ENCODE measurements at places on chromosomes 16 and 17.

GRCh38 chr17:31584438-31585279 lies 193.2 kb downstream of the RAB11FIP4 start:
- no peak for DNase-seq

DNA sequence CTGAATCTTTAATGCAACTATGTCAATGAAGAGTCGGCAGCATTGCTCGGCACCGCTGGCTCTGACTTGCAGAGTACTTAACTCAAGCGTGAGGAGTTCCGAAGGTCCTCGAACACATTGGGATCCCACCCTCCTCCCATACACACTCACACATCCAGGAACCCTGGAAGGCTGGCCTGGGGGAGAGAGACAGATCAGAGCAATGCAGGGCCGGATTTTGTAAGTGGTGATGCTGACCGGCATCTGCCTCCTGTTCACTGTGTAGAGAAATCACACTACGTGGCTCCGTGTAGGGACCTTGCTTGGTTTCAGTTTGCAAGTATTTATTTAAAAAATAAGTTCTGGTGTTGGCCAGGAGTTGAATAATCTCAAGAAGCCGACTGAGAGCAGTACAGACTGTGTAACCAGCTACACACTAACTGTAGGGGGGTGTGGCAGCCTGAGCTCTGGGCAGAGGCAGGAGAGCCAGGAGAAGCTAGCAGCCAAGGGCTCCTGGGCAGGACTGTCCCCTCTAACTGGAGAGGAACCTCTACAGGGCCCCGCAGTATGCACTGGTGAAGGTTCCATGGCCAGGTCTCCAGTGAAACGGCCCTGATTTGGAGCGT lies 190.2 kb upstream of the TNRC6C start:
- no peak for DNase-seq

DNA sequence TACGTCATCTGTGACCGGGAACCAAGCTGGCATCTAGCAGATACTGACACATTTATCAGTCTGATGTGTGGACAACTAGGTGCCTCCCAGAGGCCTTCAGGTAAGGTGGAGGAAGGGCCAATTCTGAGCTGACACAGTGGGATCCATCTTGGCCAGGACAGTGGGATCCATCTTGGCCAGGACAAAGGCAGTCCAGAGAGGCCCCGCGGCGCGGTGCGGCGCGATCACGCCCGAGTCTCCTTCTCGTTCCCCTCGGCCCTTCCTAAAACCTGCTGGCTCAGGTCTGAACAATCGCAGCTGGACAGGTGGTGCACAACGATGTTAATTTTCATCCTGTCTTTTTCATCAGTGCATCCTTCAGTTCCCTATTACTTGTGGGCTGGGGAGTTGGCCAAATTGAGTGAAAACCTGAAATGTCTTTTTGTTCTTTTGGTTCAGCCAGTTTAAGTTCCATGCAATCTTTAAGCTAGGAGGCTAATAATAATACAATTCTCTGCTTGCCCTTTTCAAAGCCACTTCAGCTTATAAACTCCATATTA lies 486 bp upstream of the WSB1 start:
- peak; percentile 10 for DNase-seq

DNA sequence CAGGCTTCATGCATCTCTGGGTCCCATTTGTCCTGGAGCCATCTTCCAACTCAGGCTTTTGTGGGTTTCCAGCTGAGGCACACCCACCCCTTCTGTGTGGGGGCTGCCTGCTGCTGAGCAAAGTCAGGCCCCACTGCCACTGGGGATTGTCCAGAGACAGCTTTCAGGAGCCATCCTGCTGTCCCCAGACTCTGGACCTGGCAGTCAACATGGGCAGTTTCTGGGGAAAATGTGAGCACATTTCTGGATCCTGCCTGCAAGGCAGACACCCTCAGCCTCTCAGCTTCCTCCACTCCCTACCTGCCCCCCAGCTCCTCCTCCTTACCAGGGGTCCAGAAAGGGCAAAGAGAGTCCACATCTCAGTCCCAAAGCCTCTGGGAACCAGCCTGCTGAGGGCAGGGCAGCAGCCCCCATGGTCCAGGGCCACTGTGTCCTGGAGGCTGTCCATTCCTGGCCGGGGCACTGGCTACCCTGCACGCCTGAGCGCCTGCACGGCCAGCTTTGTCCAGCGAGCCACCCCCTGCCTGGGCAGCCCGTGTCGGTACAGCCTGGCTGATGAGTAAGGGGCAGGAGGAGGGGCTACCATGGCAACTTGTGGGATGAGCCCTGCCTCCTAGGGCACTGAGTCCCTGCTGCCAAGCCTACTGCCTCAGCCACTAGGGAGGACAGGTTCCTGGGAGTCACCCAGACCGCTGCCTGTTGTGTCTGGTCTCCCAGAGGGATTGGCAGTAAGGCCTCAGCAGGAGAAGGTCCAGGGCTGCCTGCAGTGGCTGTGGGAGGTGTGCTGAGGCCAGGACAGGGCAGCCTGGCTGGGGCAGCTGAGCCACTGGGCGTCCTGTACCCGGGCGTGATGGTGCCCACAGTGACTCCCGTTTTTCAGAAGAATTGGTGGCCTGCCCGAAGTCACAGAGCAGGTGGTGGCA lies at the start of gene SLC47A2:
SLC47A2 (minus strand) TSS at position 477 of the 923 bp plus-strand sequence; CDS start at position 448, 29 bp downstream.
- no peak for DNase-seq

GRCh38 chr17:17935321-17936271 lies 36.6 kb downstream of the TOM1L2 start:
- no peak for DNase-seq

DNA sequence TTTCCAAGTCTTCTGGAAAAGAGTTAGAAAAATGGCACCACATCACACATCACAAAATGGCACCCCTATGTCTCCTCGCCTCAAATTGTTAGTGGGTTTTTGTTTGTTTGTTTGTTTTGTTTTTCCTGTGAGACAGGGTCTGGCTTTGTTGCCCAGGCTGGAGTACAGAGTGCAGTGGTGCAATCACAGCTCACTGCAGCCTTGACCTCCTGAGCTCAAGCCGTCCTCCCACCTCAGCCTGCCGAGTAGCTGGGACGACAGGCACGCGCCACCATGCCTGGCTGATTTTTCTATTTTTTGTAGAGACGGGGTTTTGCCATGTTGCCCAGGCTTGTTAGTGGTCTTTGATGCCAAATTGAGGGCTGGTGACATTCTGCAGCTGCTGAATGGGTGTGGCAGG lies 3.8 kb upstream of the CRISPLD2 start:
- no peak for DNase-seq

- DNase-seq = no peak
These were observed 39.9 kb upstream of the IRX6 start for GRCh38 chr16:55283812-55284717.

- DNase-seq = no peak
These were observed 22.7 kb downstream of the CYTH1 start for GRCh38 chr17:78759203-78759968.

- DNase-seq = no peak
These were observed 101.3 kb downstream of the MRM1 start for GRCh38 chr17:36702636-36703035.

- no peak for DNase-seq
These were observed 22.5 kb downstream of the SLC38A10 start for GRCh38 chr17:81272616-81273015.

DNA sequence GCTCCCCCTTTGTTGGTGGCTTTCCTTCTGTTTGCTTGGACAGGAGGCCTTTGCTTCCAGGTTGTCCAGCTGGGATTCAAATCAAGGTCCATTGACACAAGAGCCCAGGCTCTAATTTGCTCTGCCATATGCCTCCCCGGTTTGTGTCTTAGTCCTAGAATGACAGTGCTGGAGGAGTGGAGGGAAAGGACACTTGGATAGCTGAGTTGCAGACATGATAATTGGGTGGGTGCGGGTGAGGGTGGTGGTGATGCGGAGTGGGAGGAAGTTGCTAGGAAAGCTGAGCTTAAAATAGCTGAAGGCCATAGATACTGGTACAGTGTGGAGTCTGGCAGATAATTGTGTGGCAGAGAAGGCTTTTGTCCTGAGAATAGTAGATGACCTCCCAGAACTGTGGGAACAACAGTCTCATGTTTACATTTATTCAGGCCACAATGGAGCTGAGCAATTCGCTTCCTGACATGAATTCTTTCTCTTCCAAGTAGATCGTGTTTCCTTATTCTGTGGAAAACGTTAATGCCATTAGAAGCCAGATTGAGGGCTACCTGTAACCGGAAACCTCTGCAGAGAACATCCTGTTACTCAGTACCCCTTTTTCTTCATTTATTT lies 23.8 kb downstream of the SEC14L1 start:
- no peak for DNase-seq

GRCh38 chr16:26524281-26524680 lies 542.4 kb upstream of the C16orf82 start:
- no peak for DNase-seq

DNA sequence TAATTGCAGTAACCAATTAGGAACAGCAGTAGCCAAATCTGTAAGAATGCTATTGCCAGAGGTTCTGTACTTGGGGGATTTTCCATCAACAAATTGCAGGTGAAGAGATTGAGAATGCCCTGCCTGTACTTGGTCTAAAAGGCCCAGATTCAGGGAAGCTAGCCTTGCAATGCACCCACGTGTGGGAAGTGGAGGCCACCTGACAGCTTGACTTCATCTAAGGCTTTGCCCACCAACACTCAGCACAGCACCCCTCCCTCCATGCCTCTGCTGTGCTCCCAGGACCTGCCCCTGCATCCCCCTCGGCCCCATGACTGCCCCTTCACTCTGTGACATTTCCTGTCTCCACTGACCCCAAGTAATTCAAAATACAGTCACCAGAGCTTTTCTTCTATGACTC lies 79.1 kb upstream of the CDH5 start:
- DNase-seq = no peak

- no peak for DNase-seq
These were observed 79.6 kb upstream of the ATP2A3 start for GRCh38 chr17:4043862-4044261.

GRCh38 chr17:1154704-1155103 lies 25.1 kb downstream of the ABR start:
- DNase-seq = no peak

- no peak for DNase-seq
These were observed 33.7 kb upstream of the METTL16 start for GRCh38 chr17:2545393-2545792.

DNA sequence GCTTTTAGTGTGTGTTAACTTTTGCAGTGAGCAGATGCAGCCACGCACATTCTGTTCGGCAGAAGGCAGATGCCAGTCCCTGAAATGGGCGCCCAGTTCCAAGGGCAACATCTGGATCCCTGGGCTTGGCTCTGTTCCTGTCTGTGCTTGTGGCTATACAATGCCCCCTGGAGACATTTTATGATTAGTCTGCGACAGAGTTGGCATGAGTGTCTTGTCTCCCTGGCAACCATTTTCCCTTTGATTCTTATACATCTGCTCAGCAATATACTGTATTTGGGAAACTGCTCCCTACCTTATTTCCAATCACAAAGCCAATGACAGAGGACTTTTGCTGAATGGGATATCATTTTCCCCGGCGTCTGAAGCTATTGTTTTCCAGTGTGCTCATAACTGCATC lies 1629.5 kb upstream of the GOT2 start:
- DNase-seq = no peak

DNA sequence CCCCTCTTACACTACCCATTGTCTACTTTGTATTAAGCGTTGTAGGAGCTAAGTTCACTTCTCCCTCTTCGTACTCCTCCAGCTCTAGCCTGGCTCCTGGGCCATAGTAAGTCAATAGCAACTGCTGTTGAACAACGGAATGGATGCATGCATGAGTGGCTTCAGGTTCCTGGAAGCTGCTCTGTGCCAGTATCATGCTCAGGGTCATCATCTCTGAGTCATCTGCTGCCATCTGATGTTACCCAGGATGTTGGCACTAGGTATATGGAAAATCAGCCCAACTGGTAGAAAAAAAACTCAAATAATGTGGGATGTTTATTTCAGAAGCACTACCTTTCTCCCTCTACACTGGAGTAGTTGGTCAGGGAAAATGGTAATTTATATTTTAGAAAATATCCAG lies 536.8 kb downstream of the NPIPA7 start:
- no peak for DNase-seq

DNA sequence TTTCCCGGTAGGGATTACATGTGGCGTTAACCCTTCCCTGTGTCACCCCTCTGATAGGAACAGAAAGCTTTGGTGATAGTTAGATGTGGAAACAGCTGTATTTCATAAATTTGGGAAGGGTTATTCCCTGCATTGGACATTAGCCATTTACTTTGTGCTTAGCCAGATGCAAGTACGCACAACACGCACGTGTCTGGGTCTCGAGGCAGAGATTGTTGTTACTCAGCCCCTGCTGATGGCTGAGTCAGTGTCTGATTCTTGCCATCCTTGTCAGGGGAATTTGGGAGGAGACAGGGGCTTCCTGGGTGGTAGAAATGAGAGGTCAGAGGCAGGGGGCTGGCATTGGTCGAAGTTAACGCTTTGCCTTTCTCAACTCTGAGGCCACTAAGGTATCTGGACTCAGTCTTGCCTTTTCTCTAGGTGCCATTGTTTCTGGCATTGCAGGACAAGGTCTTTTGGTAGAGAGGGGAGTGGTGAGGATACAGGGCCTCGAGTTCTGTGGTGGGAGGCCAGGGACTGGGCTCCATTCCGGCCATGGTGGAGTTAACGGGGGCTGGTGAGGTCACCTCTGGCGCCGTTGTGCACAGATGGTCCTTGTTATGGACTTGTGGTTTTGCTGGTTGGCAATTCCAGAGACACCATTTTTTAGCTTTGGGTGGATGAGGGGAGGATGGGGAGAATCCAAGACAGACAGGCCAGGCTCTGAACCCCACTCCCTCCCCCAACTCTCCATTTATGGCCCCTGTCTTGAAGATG lies 8.2 kb downstream of the MMP2 start:
- no peak for DNase-seq

DNA sequence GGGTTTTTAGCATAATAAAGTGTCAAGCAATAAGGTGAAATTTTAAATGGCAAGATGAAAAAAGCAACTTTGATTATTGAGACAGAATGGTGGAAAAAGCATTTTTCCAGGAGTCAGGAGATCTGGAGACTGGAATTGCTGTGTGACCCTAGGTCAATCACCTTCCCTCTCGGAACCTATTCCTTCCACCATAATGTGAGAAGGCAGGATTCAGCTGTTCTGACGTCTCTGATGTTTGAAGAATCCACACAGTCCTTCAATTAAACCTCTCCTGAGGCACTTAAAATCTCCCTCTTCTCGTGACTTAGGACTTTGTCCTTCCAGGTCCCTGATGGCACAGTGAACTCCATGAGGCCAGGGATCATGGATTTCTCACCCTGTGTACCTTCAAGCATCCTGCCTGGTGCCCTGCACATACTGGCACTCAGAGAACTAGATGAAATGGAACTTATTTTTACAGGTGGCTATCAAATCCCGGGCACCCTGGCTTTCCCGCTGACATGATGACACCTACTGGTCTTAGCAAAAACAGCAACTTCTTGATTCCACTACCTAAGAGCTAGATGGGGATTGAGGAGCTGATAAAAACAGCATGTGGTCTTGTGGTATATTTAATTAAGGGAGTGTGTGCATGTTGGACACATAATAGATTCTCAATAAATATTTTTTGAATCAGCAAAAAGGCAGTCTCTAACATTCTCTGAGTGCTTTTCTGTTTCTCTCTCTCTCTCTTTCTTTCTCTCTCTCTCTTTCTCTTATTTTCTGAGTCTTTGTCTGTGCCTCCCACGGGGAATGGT lies 2.3 kb upstream of the CCDC182 start:
- no peak for DNase-seq

Measured in nephron progenitor cell (in vitro differentiated cells).